Stimulated activated CD8-positive, alpha-beta memory T cell treated with anti-CD3 and anti-CD28 coated beads, Interleukin-12 subunit alpha, Interleukin-12 subunit beta, amount 100 ng/mL, for 4 hours (primary cell): ENCODE measurements at places on chromosomes 7 and 10.

DNA sequence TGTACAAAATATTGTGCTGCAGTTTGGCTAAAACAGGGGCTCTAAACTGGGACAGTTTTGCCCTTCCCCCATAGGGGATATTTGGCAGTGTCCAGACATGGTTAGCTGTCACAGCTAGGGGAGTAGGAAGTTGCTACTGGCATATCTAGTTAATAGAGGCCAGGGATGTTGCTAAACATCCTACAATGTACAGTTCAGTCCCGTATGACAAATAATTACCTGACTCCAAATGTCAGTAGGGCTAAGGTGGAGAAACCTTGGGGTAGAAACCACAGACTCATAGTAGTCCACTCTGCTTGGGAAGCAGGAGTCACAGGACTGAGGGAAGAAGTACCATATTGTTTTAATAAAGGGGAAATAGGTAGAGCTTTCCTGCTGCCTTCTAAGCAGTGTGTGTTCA lies 39.8 kb downstream of the WBP1L start:
- no peak for DNase-seq

GRCh38 chr10:132098539-132099388 lies 33.0 kb downstream of the JAKMIP3 start:
- DNase-seq = no peak

DNA sequence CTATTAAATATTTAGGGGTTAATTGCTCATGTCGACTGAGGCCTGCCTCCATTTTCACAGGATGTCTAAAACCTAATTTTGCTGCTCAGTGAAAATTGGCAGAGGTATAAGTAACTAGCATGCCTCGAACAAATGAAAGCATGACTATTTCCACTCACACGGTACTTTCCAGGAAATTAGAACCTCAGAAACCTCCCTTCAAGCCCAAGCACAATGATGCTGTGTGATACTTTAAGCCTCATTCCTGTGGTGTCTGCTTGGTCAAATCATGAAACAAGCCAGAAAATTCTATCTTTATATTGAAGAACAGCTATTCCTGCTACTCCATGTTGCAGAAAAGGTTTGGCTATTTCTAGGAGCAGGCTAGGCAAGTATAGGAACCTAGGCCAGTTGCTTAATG lies 203.0 kb downstream of the SORCS3 start:
- no peak for DNase-seq

GRCh38 chr10:77380191-77380590 lies 257.4 kb downstream of the KCNMA1 start:
- no peak for DNase-seq

GRCh38 chr10:58996063-58996462 lies 180.4 kb upstream of the PHYHIPL start:
- DNase-seq = no peak

- no peak for DNase-seq
Measured at GRCh38 chr10:123995461-123996131, 97.8 kb downstream of the CHST15 start.
